ENCODE measurements at places on chromosomes 12 and 14. TPM values are rescaled to one million over a fixed set of nuclear protein-coding genes. Genes with fewer than 3 reads are reported as not detected.

Gene SERPINA9
- total RNA-seq = not detected

Gene MBD6
- total RNA-seq = 84.8 TPM

Gene KRT71
- total RNA-seq = not detected

Gene ASCL1
- total RNA-seq = not detected

Gene VRTN
- total RNA-seq = not detected

Gene CFAP54
- total RNA-seq = 0.25 TPM

Gene WASHC3
- 49.7 TPM for total RNA-seq

Gene SLC25A47
- total RNA-seq = not detected

Data from T-helper 1 cell treated with Interleukin-12 subunit alpha and Interleukin-12 subunit beta and Interleukin-4 antibody, amounts not matched to agents 30 ng/mL and 1 ng/mL, for 36 hours (primary cell).